ENCODE measurements at places on chromosomes 16 and 17. TPM values are rescaled to one million over a fixed set of nuclear protein-coding genes. Genes with fewer than 3 reads are reported as not detected.
A peak's percentile ranks its signal among the peaks of the same experiment; 100 is the strongest.

- DNase-seq = no peak
Observed at GRCh38 chr17:51951741-51952140, 206.8 kb downstream of the CA10 start.

GRCh38 chr17:78922816-78923498 lies 2.2 kb downstream of the TIMP2 start:
- no peak for DNase-seq

TNP2 gene
- total RNA-seq = not detected

- DNase-seq = no peak
Observed at GRCh38 chr17:29620779-29621500, 1.8 kb downstream of the CORO6 start.

DNA sequence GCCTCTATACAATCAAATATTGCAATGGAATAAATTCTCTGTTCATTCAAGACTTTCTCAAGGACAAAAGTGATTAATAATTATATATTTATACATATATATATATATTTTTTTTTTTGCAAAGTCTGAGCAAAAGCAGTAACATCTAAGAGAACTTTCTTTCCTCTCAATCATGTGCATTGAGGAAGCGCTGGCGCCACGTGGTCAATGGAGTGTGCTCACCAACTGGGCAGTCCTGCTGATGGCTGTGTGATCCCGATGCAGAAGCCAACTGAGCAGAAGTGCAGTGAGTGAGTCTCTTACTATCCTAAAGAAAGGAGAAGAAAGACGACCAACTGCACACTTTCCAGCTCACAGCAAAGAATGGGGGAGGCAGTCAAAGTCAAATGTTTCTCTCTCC lies 37.2 kb upstream of the ULK2 start:
- no peak for DNase-seq

GRCh38 chr17:79201536-79202227 lies 127.1 kb downstream of the ENGASE start:
- DNase-seq = peak; percentile 53

DNA sequence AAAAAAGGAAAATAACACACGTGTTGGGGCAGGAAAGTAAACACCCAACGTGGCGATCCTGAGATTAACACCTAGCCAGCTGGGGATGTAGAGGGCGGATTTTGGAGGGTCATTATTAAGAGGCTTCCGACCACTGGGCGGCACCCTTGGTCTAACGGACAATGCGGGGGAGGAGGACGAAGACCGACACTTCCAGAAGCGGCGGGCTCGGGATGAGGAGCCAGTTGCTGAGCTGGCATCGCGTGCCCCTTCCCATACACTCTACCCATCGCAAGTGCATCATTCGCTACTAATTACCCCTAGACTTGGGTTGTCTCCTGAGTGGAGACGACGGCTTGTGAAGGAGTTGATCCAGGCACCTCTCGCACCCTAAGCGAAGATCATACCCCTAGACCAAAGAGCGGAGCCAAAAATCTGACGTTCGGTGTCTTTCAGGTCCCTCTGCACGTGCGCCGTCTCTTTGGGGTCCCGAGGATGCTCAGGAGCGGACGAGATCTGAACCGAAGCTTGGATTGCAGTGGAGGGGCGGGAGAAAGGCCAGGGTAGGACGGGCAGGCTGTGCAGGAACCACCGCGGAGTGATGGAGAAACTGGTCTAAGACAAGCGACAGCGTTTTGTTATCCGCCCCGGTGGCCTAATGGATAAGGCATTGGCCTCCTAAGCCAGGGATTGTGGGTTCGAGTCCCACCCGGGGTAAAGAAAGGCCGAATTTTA lies 17.6 kb downstream of the ZNF213 start:
- peak; percentile 88 for DNase-seq

- DNase-seq = no peak
Observed at GRCh38 chr16:26511463-26511862, 555.3 kb upstream of the C16orf82 start.

DNA sequence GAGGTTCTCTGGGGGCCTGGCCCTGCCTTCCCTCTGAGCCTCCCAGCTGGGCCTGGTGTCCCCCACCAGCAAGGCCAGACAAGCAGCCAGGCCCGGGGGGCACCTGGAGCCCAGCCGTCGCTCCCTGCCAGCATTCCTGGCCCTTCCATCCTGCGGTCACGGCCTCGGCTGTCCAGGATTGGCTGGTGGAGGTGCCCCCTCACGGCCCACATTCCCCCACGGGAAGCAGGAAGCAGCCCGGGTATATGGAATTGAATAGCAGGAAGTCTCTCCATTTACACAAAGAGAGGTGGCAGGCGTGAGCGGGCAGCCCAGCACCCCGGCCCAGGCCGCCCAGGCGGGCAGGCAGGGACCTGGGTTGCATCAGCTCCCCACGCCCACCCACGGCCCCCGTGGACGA lies 14.5 kb downstream of the TRAF7 start:
- no peak for DNase-seq

DNA sequence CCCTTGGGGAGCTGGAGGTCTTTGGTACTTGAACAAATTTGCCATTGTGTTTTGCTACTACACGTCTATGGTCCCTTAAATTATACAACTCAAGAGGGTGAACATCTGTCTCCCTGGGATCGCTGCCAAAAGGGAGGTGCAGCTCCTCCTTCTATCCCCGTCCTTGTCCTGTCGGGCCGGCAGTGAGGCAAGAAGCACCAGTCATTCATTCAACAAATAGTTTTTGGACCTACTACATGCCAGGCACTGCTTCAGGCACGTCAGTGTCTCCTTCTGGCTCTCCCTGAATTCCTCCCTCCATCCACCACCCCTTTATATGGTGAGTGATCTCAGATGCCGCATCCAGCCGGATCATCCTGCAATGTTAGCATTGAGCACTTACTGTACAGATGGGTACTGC lies 2.2 kb upstream of the RPL38 start:
- peak; percentile 71 for DNase-seq

GRCh38 chr16:75086281-75086680 lies 30.3 kb downstream of the LDHD start:
- DNase-seq = no peak

DNA sequence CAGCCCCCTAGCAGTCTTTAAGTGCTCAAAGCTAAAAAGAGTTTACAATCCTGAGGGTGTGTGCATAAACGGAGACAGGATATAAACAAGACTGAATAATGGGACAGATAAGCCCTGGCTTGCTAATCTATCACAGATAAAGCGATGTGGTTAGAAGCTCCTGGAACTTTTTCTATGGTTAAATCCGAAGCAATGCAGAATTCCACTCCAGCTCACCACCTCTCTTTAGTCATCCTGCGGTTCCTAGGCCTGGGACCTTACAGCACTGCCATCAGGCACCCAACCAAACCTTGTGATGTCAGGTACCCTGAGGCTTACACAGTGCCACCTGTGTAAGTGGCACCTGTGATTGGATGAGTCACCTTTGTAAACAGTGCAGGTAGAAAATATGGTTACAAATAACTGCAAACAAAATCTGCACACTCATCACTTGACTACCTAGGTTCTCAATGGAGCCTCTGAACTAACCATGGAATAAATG lies 31.5 kb upstream of the B4GALNT2 start:
- DNase-seq = peak; percentile 86

ZNF771 gene
- total RNA-seq = 8.1 TPM

HP gene
- not detected for total RNA-seq

CHST5 gene
- not detected for total RNA-seq

DNA sequence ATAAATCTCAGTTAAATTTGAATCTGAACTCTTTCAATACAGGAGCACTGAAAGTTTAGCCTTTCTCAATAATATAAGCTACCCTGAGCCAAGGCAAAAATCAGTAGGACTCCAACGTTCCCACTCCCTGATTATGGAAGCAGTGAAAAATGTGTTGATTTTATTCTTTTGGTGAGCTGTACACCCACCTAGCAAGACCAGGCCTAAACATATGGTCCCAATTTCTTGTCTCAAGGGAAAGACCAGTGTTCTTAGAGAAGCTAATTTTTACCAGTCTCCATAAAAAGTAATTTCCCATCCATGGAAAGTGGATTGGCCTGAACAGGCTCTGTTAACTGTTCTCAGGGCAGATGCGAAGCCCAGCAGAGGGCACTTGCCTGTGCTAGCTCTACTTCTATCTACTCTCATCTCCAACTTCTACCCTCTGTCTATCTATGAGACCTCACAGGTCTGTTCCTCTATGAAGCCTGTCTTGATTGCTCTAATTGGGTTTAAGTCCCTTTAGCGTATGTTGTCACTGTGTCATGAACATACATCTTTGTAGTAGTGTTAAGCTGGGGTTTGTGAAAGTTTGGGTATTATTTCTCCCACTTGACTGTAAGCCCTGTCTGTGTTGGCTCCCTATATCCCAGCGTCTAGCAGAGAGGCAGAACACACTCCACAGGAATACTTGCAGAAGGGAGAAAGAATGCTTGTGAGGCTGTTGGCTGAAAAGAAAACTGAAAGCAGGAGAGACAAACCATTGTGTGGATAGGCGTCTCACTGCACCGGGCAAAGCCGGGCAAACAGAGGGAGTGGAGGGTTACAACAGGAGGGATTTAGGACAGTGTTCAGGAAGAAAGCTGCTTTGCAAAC lies 167.1 kb upstream of the MAF start:
- DNase-seq = peak; percentile 7

C17orf100 gene
- 0.39 TPM for total RNA-seq

DNA sequence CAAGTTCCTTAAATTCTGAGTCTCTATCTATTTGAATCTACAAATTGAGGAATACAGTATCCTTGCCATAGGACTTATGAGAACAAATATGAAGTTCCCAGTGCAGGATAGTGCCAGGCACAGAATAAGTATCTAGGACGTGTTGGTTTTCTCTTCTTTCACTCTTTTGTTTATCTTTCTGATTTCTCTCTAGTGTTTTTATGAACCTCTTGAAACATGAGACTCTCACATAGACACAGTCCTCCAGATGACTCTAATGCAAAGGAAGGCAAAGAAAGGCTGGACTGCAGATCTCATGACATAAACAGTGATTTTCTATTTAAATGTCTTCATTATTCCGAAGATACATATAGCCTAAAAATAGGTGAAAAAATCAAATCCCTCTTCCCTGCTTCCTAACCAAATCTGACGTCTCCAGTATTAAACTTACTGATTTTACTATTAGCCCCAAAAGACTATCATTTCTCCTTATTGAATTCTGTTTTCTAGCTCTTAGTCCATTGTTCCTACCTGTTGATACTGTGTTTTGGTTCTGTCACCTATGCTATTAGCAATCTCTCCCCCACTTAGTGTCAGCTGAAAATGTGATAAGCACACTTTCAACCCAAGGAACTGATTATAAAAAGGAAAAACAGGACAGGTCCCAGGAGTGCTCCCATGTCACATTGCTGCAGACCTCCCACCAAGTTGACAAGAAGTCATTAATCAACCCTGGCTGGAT lies 24.9 kb upstream of the ADAMTS18 start:
- no peak for DNase-seq

DNA sequence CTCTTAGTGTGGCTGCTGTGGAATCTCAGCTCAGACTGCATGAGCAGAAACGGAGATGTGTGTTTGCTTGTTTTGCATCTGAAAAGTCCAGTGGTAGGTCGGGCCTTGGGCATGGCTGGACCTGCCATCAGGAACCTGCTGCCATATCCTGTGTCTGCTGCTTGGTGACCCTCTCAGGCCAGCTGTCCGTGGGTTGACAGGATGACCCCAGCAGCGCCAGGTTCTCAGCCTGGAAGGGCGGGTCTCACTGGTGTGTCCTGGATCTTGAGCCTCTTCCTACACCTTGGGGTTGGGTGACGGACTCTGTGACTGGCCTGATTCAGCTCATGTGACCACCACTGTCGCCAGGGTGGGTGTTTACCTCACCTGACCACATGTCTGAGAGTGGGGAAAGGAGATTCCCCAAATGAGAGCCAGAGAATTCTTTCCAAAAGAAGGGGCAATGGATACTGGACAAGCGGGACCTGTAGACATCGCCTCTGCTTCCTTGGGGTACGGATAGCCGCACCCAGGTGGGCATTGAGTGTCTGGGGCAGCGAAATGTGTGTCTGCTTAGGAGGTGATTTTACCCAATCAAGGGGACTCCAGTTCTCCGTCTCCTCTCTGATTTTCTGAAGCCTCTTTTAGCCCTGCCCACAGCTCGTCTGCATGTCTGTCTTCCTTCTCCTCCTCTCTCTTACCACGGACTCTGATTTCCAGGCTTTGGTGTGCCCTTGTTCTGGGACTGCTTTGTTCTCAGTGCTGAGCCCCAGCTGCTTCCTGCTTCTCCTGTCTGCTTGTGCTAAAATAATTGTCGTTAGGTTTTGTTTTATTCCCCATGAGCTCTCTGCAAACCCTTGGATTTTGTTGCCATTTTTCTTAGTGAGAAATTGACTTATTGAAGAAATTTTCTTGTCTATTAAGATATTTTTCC lies 399.7 kb downstream of the CPPED1 start:
- DNase-seq = no peak

DNA sequence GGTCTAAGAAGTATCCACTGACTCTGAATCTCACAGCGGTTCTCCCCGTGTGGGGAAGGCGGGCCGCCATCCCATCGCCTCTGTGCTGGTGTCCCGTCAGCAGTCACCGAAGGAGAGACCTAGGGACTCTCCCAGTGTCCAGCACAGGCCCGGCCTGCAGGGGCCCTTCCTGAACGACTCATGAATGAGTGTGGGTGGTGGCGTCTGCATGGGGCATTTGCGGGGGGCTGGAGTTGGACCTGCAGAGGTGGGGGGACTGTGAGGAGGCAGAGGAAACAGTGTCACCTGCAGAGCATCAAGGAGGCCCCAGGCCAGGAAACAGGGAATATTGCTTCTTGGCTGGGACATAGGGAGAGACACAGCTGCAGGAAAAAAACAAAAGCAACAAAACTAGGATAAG lies 10.3 kb downstream of the KCNG4 start:
- no peak for DNase-seq

DNASE1L2 gene
- total RNA-seq = 0.60 TPM

- DNase-seq = peak; percentile 90
Observed at GRCh38 chr17:78875363-78876093, 27.5 kb downstream of the CEP295NL start.

DNA sequence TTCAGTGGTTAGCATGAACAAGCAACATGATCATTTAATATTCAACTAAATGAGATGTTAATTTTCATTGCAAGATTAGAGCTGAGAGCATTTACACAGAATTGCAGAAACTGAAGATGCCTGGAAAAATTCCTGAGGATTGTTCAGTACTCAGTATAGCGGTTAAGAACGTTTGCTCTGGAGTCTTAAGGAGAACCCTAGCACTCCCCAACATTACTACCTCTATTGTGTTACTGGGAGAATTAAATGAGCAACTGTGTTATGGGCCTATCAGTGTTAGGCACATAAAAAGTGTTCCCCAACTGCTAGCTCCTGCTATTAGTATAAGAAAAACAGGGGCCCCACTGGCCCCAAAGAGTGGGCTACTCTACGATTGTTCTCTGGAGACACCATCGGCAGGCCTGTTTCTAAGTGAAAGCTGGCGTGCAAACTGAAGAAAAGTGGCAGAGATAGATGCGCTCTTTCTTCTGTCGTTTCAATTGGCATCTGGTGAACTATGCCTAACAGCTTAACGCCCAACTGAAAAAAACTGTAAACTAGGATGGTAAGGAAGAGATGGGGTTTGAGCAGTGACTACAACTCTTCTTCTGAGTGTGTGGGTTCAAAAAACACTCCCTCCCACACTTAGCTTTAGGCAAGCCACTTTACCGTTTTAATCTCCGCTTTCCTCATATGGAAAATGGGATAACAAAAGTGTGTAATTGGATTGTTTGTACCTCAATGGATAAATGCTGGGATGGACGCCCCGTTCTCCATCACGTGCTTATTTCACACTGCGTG lies 1.3 kb downstream of the CDR2 start:
- no peak for DNase-seq

GRCh38 chr16:2497116-2497630 lies 16.6 kb upstream of the ATP6V0C start:
- DNase-seq = no peak

Data from RPMI7951 (cell line).